Activated CD4-positive, CD25-positive, alpha-beta regulatory T cell treated with anti-CD3 and anti-CD28 coated beads, Interleukin-2, amount 50 U/mL, for 16 hours (primary cell): ENCODE measurements at places on chromosomes 6 and 20.
A peak's percentile ranks its signal among the peaks of the same experiment; 100 is the strongest.

DNA sequence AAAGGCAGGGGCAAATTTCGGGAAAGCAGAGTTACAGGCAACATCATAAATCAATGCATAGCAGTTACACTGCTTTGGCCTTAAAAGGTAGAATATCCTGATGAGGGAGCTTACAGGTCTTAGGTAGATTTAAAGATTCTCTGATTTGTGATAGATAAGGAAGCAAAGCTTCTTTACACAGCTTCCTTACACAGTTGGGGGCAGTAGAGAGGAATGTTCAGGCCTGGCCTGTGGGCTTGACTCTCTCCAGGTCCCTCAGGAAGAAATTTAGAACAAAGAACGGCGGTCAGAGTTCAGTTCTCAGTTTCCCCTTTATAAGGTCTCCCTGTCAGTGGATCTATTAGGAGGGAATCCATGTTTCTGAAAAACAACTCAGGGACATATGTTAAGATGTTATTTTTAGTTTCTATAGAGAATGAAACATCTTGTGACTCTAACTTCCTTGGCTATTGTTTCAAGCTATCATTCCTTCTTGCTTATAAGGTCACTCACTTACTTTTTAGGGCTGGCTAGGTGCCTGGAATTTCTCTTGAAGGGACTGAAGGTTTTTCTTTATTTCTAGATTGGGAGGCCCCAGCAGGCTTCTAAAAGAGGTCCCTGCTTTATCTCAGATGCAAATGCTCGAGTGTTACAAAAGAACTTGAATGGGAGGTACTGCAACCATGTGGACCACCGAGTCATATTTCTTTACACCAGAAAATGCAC lies 11.8 kb downstream of the HLA-B start:
- no peak for DNase-seq

GRCh38 chr6:107179004-107179403 lies 63.7 kb upstream of the BEND3 start:
- DNase-seq: no peak

GRCh38 chr20:34511891-34512265 lies 4.3 kb upstream of the DYNLRB1 start:
- DNase-seq: no peak

- no peak for DNase-seq
Observed at GRCh38 chr6:113464536-113464935, 392.6 kb upstream of the MARCKS start.

- no peak for DNase-seq
Observed at GRCh38 chr20:38735172-38735571, 10.9 kb downstream of the SLC32A1 start.

GRCh38 chr6:152096863-152097496 lies 289.5 kb downstream of the ESR1 start:
- DNase-seq: no peak

- DNase-seq: no peak
Observed at GRCh38 chr6:168938546-168938945, 315.1 kb downstream of the THBS2 start.

- no peak for DNase-seq
Observed at GRCh38 chr6:13597073-13597472, 18.1 kb upstream of the NOL7 start.

DNA sequence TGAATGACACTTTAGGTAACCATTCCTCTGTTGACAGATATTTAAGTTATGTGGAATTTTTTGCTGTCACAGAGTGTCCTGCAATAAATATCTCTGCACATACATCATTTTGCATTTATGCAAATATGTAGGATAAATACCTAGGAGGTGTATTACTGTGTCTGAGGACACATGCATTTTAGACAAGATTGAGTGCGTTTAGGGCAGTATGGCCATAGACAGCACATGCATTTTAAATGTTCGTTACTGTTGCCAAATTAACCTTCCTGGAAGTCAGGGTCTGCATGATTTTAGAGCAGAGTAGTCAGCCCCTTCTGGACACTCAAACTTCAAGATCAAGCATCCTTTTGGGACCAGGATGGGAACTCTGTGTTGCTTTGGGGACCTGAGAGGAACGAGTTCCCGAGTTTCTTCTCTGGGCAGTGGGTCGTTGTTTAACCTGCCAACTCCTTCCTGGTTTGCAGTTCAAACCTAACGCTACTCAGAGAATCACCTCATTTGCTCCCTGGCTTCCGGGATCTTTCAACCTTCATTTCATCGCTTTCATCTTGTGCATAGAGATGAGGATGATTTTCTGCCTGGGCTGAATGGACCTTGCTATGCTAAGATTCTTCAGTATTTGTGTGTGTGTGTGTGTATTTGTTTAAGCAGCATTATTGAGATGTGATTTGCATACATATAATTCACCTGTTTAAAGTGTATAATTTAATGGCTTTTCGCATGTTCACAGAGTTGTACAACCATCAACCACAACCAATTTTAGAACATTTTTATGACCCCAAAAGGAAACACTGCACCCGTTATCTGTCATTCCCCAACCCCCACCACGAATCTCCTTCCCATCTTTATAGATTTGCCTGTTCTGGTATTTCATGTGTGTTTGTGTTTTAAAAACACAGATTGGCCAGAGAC lies 9.8 kb downstream of the BCAS4 start:
- DNase-seq: no peak

GRCh38 chr6:25369036-25369432 lies 89.9 kb downstream of the CARMIL1 start:
- DNase-seq: no peak

GRCh38 chr6:109892451-109893435 lies 85.4 kb upstream of the GPR6 start:
- DNase-seq: no peak

DNA sequence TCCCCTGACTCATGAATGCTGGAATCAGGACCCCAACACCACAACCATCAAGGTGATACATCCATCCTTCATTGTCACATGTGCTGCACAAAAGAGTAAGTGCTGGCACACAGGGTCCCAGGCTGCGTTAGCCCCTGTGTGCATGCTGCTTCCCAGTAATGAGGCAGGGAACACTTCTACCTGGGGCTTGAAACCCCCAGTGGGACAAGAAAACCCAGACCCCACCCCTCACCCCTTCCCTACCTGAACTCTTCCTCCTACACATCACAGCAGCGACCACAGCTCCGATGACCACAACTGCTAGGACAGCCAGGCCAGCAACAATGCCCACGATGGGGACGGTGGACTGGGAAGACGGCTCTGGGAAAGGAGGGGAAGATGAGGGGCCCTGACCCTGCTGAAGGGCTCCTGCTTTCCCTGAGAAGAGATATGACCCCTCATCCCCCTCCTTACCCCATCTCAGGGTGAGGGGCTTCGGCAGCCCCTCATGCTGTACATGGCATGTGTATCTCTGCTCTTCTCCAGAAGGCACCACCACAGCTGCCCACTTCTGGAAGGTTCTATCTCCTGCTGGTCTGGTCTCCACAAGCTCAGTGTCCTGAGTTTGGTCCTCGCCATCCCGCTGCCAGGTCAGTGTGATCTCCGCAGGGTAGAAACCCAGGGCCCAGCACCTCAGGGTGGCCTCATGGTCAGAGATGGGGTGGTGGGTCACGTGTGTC lies 2.0 kb downstream of the HLA-B start:
- DNase-seq: no peak

DNA sequence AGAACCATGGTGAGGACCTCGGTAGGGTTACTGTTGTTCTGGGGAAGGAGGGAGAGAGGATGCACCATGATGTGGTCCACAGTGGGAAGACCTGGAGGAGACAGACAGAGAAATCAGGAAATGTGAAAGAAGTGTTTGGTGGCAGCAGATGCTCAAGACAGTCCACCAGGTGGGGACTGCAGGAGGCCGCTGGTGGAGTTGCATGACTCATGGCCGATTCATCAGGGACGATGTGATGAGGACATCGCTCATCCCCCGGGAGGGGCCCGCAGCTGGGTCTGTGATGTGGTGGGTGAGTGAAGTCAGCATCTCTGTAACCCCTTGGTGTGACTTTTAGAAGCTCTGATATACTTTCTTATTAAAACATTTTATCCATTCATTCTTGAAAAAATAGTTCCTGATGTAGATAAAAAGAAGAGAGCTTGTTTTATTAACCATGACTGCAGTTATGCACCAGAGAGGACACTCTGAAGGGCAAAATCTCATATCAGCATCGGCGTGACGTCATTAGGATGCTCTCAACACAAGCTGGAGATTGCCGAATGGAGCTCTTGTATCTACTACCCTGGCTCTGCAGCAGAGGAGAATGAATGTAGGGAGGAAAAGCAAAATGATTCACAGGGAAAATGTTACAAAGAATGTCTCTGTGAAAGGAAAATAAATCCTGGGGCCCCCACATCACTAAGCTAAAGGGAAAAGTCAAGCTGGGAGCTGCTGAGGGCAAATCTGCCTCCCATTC lies 71.2 kb downstream of the RAMACL start:
- peak; percentile 15 for DNase-seq

DNA sequence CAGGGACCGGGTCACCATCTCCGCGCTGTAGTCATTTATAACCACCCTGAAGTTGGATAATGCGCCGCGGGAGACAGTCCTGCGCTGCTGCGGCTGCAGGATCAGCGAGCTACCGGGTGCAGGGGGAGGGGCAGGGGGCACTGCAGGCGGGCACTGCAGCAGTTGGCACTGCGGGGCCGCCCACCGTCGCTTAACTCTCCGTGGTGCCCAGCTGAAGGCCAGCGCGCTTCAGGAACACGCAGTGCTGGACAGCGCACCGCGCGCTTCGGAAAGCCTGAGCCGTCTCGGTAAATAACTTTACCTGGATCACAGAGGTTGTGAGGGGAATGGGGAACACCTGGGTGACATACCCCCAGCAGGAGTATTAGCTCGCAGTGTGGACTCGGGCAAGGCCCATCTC lies 12.4 kb upstream of the LRFN2 start:
- DNase-seq: no peak

GRCh38 chr6:15608396-15608795 lies 54.4 kb downstream of the DTNBP1 start:
- DNase-seq: no peak

DNA sequence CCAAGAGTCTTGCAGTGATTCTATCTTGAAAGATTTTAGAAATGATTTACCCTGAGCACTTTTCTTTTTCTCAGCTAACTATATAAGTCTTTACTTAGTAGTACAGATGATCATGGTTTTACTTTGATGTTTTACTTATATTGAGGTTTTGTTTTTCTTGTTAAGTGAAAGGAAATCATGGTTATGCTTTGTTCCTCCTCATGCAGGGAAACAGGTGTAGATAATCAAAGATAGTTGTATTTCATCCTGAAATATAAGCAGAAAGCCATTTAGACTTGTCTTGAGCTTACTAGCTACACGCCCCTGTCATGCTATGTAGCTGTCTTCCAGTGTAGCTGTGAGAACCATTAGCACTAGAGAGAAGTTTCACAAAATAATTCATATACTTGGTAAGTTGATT lies 113.9 kb downstream of the HIVEP1 start:
- no peak for DNase-seq

- DNase-seq: no peak
Observed at GRCh38 chr6:121771937-121772720, 336.7 kb downstream of the GJA1 start.

GRCh38 chr6:139690007-139690406 lies 315.6 kb upstream of the CITED2 start:
- DNase-seq: no peak

DNA sequence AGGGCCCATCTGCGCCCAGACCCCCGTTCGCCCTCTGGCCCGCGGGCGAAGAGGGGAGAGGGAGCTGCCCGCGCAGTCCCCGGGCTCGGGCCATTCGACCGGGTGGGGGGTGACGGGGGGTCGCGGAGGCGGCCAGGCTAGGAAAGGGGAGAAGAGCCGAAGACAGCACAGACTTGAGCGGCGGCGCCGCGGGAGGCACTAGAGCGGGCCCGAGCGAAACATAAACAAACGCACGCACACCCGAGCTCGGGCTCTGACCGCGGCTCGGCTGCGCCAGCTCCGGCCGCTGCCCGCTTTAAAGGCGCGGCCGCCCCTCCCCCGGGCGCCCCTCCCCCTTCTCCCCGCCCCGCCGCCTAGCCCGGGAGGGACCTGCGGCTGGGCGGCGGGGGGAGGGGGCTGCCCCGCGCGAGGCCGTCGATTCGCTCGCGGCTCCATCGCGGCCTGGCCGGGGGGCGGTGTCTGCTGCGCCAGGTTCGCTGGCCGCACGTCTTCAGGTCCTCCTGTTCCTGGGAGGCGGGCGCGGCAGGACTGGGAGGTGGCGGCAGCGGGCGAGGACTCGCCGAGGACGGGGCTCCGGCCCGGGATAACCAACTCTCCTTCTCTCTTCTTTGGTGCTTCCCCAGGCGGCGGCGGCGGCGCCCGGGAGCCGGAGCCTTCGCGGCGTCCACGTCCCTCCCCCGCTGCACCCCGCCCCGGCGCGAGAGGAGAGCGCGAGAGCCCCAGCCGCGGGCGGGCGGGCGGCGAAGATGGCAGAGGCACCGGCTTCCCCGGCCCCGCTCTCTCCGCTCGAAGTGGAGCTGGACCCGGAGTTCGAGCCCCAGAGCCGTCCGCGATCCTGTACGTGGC lies at the start of gene FOXO3:
FOXO3 (plus strand) TSS at position 455 of the 846 bp plus-strand sequence; CDS start at position 747, 292 bp downstream.
- peak; percentile 21 for DNase-seq

DNA sequence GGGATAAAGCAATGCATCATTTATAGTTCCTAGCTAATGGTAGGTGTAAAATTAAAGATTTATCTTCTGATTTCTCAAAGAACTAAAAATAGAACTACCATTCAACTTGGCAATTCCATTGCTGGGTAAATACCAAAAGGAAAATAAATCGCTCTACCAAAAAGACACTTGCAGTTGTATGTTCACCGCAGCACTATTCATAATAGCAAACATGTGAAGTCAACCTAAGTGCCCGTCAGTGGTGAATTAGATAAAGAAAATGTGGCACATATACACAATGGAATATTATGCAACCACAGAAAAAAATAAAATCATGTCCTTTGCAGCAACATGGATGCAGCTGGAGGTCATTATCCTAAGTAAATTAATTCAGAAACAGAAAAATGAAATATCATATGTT lies 279.8 kb upstream of the PRND start:
- DNase-seq: no peak

- no peak for DNase-seq
Observed at GRCh38 chr6:85865420-85866369, 223.0 kb upstream of the SYNCRIP start.

DNA sequence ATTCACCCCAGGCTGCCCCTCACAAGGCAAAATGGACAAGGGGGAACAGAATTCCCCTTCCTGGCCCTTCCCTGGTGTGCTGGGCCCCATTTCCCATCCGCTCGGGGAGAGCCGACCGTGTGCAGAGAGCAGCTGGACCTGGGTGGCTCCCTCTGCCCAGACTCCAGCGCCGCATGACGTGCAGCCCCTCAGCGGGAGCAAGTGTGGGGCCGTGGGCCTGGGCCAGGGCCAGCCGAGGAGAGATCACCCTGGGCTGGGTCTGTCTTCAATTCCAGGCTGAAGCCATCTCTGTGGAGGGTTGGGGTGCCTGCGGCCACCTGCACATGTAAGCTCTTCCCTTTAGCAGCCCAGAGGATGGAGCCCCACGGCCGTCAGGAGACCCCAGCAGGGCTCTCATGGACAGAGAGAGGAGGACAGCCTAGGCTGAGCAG lies 241.8 kb downstream of the TTLL2 start:
- no peak for DNase-seq

- DNase-seq: no peak
Observed at GRCh38 chr20:61772828-61773631, 292.7 kb downstream of the TAF4 start.

- no peak for DNase-seq
Observed at GRCh38 chr6:137756788-137757187, 110.3 kb upstream of the TNFAIP3 start.
